B cell (primary cell): ENCODE measurements at places on chromosomes 12 and 14. TPM values are rescaled to one million over a fixed set of nuclear protein-coding genes. Genes with fewer than 3 reads are reported as not detected.

The PRKD1 gene
- 3.3 and 4.3 TPM in 2 replicates for total RNA-seq

The CLEC1B gene
- not detected in 2 replicates for total RNA-seq

The B3GNT4 gene
- 0.12 TPM in 1 of 2 replicates, not detected in the other for total RNA-seq

The GZMH gene
- 0.80 TPM in 1 of 2 replicates, not detected in the other for total RNA-seq

The HOTAIR gene
- total RNA-seq, result not detected in 2 replicates

The KRT78 gene
- total RNA-seq, result not detected in 2 replicates

The ESPL1 gene
- 1.7 and 2.4 TPM in 2 replicates for total RNA-seq

The VASH1 gene
- 2.4 and 2.7 TPM in 2 replicates for total RNA-seq

The KRT73 gene
- total RNA-seq, result not detected in 2 replicates

The OR4K13 gene
- total RNA-seq, result not detected in 2 replicates

The CRIP2 gene
- 6.0 and 9.8 TPM in 2 replicates for total RNA-seq

The CLEC4C gene
- total RNA-seq, result 0.39 TPM in 1 of 2 replicates, not detected in the other

The FBRSL1 gene
- 112 and 121 TPM in 2 replicates for total RNA-seq

The TROAP gene
- 1.0 and 1.7 TPM in 2 replicates for total RNA-seq

The SMIM41 gene
- total RNA-seq, result not detected in 2 replicates

The GALNT16 gene
- 3.3 and 3.4 TPM in 2 replicates for total RNA-seq

The ANKRD33 gene
- not detected in 2 replicates for total RNA-seq

The ABHD12B gene
- not detected in 2 replicates for total RNA-seq

The TAMALIN gene
- 136 and 139 TPM in 2 replicates for total RNA-seq

The KCNH5 gene
- not detected in 2 replicates for total RNA-seq

The TECPR2 gene
- 10.8 and 11.2 TPM in 2 replicates for total RNA-seq

The COCH gene
- total RNA-seq, result 24.4 and 25.7 TPM in 2 replicates

The KRT72 gene
- not detected in 2 replicates for total RNA-seq

The CPNE6 gene
- total RNA-seq, result not detected in 2 replicates

The MFAP5 gene
- total RNA-seq, result 0.94 TPM in 1 of 2 replicates, not detected in the other

The PLA2G1B gene
- not detected in 2 replicates for total RNA-seq

The FOXN4 gene
- not detected in 2 replicates for total RNA-seq

The RTN1 gene
- not detected in 2 replicates for total RNA-seq

The BMAL2 gene
- total RNA-seq, result 1.3 and 2.8 TPM in 2 replicates

The CPNE8 gene
- 1.6 and 1.8 TPM in 2 replicates for total RNA-seq

The CCDC177 gene
- not detected in 2 replicates for total RNA-seq

The ADSS1 gene
- 1.00 and 1.7 TPM in 2 replicates for total RNA-seq

The PTPRR gene
- not detected in 2 replicates for total RNA-seq

The IL31 gene
- not detected in 2 replicates for total RNA-seq

The KCNA5 gene
- 0.20 and 0.27 TPM in 2 replicates for total RNA-seq

The STAC3 gene
- total RNA-seq, result 5.3 and 6.2 TPM in 2 replicates

The KCNH3 gene
- 0.19 and 0.54 TPM in 2 replicates for total RNA-seq

The ART4 gene
- not detected in 2 replicates for total RNA-seq

The LRP1-AS gene
- not detected in 2 replicates for total RNA-seq

The SYT1 gene
- total RNA-seq, result 1.2 and 1.3 TPM in 2 replicates

The CPM gene
- 5.0 and 6.4 TPM in 2 replicates for total RNA-seq

The EFS gene
- total RNA-seq, result not detected in 2 replicates

The GALNT8 gene
- 1.3 and 1.6 TPM in 2 replicates for total RNA-seq

The GATC gene
- 26.0 and 26.4 TPM in 2 replicates for total RNA-seq

The TAS2R31 gene
- total RNA-seq, result 5.0 and 5.7 TPM in 2 replicates

The SMCO2 gene
- total RNA-seq, result not detected in 2 replicates

The ADAM20 gene
- total RNA-seq, result 2.3 and 2.7 TPM in 2 replicates

The VWF gene
- total RNA-seq, result not detected in 2 replicates

The LHX5 gene
- not detected in 2 replicates for total RNA-seq

The POTEM gene
- 0.17 TPM in 1 of 2 replicates, not detected in the other for total RNA-seq

The TC2N gene
- total RNA-seq, result 10.4 and 13.7 TPM in 2 replicates

The SLCO1B1 gene
- total RNA-seq, result not detected in 2 replicates

The FGD6 gene
- 7.3 and 8.4 TPM in 2 replicates for total RNA-seq

The DPY19L2 gene
- 0.62 TPM in 1 of 2 replicates, not detected in the other for total RNA-seq
